ENCODE measurements at places on chromosomes 1 and 21.

DNA sequence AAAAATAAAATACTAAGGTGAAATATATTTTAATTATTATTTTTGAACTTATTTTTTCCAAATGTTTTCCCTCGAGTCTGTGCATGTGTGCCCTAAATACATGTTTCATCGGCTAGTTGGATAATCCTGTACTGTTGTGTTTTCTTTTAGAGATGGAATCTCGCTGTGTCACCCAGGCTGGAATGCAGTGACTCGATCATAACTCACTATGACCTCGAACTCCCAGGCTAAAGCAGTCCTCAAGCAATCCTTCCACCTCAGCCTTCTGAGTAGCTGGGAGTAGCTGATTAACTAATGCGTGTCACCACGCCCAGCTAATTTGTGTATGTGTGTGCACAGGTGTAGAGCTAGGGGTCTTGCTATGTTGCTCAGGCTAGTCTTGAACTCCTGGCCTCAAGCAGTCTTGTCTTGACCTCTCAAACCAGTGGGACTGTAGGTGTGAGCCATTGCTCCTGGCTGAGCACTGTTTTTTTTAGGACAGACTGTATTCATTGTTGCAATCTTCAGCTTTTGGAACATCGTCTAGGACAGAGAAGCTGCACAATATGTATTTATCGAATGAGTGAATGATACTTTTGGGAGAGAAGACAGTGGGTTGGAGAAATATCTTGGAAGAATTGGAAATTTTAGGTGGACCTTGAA lies 4.8 kb upstream of the TMCO1 start:
- peak; percentile 10 for DNase-seq

- DNase-seq: no peak
Observed at GRCh38 chr1:64663668-64664067, 81.2 kb upstream of the RAVER2 start.

- no peak for DNase-seq
Observed at GRCh38 chr1:1594602-1595260, 5.2 kb downstream of the FNDC10 start.

GRCh38 chr1:26169198-26169554 lies 413 bp upstream of the C1orf232 start:
- DNase-seq: no peak

DNA sequence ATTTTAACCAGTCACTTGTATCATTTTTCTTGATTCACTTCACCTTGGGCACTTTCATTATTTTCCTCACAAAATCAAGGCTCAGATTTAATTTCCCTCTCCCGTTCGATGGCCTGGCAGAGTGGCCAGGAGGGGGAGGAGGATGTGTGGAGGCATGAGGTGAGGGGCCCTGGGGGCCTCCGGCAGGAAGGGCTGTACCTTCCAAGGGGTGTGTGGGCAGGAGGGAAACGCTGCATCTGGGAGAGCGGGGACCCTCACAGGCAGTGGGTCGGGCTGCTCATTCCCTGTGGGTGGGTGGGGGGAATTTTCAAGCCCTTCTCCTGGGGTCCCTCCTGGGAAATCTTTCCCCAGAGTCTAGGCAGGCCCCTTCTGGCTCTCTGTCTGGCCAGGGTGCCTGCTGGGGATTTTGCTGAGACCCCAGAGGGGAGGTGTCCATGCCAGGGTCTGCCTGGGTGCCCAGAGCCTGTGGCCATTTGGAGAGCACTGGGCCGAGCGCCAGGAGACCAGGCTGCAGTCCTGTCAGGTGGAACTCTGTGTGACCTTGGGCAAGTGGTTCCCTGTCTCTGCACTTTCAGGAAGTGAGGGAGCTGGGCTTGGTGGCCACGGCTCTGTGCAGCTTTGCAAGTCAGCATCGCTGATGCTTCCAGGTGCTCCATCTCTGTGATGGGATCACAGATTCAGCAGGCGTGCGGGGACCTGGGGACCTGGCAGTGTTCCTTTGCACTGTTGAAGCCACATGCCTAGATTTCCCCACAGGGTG lies 81.9 kb upstream of the C1orf174 start:
- no peak for DNase-seq

DNA sequence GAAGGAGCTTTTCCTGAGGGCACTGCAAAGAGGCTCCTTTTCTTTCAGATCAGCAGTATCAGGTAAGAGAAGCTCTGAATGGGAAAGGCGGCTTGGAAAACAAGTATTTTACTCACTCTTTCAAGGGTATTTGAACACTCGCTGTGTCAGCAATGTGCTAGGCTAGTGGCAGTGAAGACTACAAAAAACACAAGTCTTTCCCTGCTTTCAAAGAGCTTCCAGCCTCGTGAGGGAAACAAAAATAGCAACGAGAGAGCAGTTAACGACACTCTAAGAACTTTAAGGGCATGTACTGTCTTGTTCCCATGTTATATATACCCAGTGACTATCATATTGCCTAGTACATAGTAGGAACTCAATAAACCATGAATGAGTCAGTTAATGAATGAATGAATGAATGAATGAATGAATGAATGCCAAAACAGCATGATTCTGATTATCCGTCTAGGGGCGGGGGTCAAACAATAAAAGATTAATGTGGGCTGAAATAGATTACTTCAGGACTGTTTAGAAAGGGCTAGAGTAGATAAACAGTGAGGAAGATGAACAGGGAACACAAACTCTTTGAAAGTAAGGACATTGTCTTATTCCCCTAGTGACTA lies 14.2 kb upstream of the MCOLN3 start:
- no peak for DNase-seq

GRCh38 chr1:30264672-30265025 lies 458.7 kb downstream of the MATN1 start:
- DNase-seq: no peak

DNA sequence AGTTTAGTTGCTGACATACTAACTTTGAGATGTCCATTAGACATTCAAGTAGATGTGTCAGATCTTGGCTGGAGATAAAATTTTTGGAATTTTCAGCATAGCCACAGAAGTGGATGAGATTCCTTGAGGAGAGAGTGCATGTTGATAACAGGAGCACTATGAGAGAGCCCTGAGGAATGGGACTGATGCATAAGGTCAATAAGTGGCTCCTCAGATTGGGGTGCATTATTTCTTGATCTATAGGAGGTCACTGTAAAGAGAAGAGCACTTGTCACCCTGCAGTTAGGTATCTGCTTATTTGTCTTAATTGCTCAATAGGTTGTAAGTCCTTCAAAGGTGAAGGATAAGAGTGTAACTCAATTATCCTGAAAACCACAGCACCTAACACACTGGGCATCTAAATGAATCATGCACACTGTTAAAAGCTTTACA lies 52.0 kb upstream of the TACSTD2 start:
- no peak for DNase-seq

GRCh38 chr1:93595266-93595665 lies 86.4 kb downstream of the BCAR3 start:
- no peak for DNase-seq

- peak; percentile 11 for DNase-seq
Observed at GRCh38 chr1:224245188-224245587, 62.1 kb downstream of the DEGS1 start.

- no peak for DNase-seq
Observed at GRCh38 chr1:1402072-1402900, 3.2 kb upstream of the CCNL2 start.

DNA sequence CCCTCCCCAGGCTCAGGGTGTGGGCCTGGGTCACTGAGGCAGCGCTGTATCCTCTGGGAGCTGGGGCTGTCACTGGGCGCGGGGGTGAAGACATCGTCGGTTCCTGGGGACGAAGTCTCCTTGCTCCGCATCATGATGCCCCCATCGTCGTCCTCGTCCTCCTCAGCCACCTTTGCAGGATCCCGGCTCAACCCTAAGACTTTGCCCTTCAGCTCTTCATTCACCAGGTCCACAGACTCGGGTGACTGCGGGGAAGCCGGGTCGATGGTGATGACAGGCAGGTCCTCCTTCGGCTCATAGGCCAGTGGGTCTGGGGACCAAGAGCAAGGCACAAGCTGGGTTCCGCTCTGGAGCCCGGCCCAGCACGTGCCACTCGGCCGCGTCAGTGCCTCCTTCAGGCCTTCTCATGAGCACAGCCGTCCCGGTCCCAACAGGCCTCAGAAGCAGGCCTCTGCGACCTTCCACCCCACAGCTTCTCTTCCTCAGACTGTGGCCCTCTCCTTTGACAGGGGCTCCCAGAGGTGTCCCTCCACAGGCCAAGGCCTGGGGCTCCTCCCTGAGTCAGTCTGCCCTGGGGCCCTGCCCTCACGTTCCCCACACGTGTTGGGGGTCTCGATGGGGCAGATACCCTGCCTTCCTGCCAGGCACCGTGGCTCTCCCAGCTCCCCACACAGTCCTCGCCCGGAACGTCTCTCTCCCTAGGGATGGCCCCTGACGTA lies 54.4 kb downstream of the SLC9A1 start:
- DNase-seq: no peak

DNA sequence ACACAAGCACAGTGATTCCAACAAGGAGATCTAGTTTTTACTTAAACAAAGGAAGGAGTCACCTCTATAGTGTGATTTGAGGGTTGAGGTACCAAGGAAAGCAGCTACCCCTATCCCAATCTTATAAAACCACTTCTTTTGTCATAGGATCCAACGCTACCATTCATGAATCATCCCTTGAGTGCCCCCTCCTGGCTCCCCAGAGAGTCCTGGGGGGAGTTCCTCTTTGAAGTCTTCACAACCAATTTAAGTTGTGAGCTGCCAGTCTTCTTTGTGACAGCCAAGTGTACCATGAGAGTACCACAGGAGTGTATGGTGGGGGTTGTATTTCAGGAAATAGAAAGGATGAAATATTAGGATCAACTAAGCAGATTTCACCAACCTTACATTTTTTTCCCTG lies 39.1 kb upstream of the NHLH2 start:
- no peak for DNase-seq

DNA sequence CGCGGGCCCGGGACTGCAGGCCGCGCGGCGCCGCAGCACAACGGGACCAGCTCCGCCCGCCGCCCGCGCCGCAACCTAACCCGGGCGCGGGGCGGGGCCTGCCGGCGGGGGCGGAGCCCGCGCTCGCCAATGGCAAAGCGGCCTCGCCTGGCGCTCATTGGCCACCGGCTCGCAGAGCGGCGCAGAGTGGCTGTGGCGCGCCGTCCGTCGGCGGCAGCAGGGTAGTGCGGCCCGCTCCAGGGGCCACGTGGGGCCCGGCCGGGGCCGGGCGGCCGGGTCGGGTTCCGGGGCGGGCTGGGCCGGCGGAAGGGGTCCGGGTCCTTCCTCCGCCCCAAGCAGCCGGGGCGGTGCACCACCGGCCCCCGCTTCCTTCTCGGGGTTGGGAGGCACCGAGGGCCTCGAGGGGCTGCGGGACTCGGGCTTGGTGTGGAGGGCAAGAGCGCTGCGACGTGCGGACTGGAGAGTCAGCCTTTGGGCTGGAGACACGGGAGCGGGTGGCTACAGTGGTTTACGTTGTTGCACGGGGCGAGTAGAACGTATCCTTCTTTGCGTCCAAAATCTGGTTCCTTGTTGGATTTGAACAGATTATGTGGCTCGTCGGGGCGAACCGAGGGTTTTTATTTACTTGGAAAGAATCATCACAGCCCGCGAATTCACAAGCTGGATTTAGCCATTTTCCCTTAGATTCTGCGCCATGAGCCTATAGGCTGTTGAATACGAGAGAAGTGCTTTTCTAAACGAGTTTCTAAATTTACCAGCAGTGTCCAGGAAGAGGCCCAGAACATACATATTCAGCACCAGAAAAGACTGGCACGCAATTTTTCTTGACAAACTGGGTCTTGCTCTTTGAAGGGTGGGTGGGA lies at the start of gene SRM:
Gene SRM, minus strand, starts transcription at position 51 of the 863 bp plus-strand sequence. CDS start 75 bp downstream, outside the sequence.
- peak; percentile 52 for DNase-seq

DNA sequence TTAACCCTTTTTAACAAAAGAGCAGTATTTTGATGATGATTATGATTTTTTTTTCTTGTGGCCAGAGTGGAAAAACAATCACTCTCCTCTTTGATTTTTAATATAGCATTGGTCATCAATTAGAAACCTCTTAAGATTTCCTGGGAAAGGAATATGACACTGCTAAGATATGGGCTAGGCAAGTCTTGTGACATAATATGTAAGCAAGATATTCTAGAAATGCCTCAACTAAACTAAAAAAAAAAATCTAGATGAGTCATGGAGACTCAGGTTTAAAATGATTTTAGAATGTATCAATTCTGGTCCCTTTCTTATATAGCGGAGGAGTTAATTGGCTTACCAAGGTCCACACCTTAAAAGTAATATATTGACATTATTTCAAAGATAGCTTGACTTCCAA lies 60.3 kb upstream of the JUN start:
- DNase-seq: no peak

Data from brain pericyte (primary cell).